Activated T-cell treated with anti-CD3 and anti-CD28 coated beads, Interleukin-2, amount 50 U/mL, for 72 hours (primary cell): ENCODE measurements at places on chromosomes 2 and 18. TPM values are rescaled to one million over a fixed set of nuclear protein-coding genes. Genes with fewer than 3 reads are reported as not detected.

The UPP2 gene
- not detected for total RNA-seq

The ACTG2 gene
- total RNA-seq, result not detected

The GREB1L gene
- total RNA-seq, result not detected

The STEAP3 gene
- total RNA-seq, result not detected

The CD302 gene
- total RNA-seq, result 0.88 TPM

The LAMA3 gene
- total RNA-seq, result not detected

The FSHR gene
- not detected for total RNA-seq

The RFTN2 gene
- not detected for total RNA-seq

The DHRS9 gene
- 6.3 TPM for total RNA-seq

The GBX2 gene
- total RNA-seq, result not detected

The PROKR1 gene
- total RNA-seq, result not detected

The BOK gene
- total RNA-seq, result not detected

The HES6 gene
- 2.0 TPM for total RNA-seq

The EFEMP1 gene
- total RNA-seq, result not detected

The TTL gene
- 32.5 TPM for total RNA-seq

The FAHD2B gene
- 32.9 TPM for total RNA-seq

The SLC8A1 gene
- total RNA-seq, result 1.9 TPM

The ITPRIPL1 gene
- total RNA-seq, result 31.4 TPM

The PROM2 gene
- total RNA-seq, result 0.39 TPM

The DYSF gene
- 0.77 TPM for total RNA-seq

The FZD7 gene
- total RNA-seq, result 1.1 TPM

The UBE2E3 gene
- total RNA-seq, result 37.8 TPM

The VPS4B gene
- 75.5 TPM for total RNA-seq

The SDC1 gene
- 0.16 TPM for total RNA-seq

The LYG2 gene
- total RNA-seq, result not detected

The CD226 gene
- total RNA-seq, result 81.8 TPM

The DCDC2C gene
- total RNA-seq, result not detected

The ORC2 gene
- total RNA-seq, result 56.9 TPM

The IL37 gene
- total RNA-seq, result not detected

The SNTG2 gene
- total RNA-seq, result 3.8 TPM

The SCYGR4 gene
- total RNA-seq, result not detected

The IL36B gene
- total RNA-seq, result not detected

The CNDP1 gene
- total RNA-seq, result not detected

The CHMP1B gene
- total RNA-seq, result 31.3 TPM

The ABCG5 gene
- not detected for total RNA-seq

The GRB14 gene
- not detected for total RNA-seq

The TMEFF2 gene
- not detected for total RNA-seq

The MREG gene
- 9.0 TPM for total RNA-seq

The CGREF1 gene
- total RNA-seq, result 2.4 TPM

The HDHD2 gene
- total RNA-seq, result 47.1 TPM

The FN1 gene
- 0.60 TPM for total RNA-seq

The CABYR gene
- total RNA-seq, result 0.65 TPM

The GCG gene
- total RNA-seq, result not detected

The IL1RN gene
- 44.3 TPM for total RNA-seq
